Right forelimb (tissue), 1 donor: ENCODE measurements at places on chromosomes 3 and 15.

- DNase-seq = no peak
Observed at GRCh38 chr3:14425581-14426304, 23.3 kb downstream of the SLC6A6 start.

DNA sequence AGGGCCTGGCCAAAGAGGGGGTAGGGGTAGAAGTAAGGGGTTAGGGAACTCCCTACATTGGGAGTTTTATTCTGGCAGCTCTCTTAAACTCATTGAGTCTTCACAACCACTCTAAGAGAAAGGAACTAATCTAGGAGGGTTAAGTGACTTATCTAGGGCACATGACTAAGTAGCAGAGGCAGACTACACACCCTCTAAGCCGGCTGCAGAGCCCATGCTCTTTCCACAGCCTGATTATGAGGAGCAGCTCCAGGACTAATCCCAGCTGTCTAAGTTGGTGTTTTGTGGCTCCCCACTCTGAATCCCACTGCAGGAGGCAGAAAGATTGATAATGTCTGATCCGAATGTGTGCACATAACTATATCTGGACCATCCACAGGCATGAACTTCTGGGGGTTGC is 374.6 kb downstream of the EPHB1 start:
- no peak for DNase-seq

GRCh38 chr15:60340207-60340921 is 57.4 kb downstream of the ANXA2 start:
- DNase-seq = no peak

- DNase-seq = no peak
Observed at GRCh38 chr3:189195302-189195701, 23.5 kb downstream of the TPRG1 start.

GRCh38 chr3:41448396-41448795 is 249.1 kb downstream of the CTNNB1 start:
- DNase-seq = no peak

GRCh38 chr3:50604628-50605588 is 6.7 kb downstream of the CISH start:
- DNase-seq = no peak

DNA sequence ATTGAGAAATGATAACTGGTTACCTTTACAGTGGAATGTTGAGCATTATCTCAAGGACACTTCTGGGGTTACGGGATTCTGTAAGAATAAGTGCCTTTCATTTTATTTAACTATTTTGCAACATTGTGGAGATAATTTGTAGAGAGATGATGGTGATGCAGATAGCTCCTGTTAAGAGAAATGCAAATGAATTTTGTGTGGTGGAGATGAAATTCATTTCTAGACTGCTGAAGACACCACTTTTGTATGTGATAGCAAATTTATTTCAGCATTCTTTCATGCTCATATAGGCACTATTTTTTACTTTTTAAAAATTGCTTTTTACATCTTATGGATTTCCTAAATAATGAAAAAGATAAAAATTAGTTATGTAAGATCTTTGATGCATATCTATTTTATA is 463.3 kb upstream of the CBLB start:
- no peak for DNase-seq

DNA sequence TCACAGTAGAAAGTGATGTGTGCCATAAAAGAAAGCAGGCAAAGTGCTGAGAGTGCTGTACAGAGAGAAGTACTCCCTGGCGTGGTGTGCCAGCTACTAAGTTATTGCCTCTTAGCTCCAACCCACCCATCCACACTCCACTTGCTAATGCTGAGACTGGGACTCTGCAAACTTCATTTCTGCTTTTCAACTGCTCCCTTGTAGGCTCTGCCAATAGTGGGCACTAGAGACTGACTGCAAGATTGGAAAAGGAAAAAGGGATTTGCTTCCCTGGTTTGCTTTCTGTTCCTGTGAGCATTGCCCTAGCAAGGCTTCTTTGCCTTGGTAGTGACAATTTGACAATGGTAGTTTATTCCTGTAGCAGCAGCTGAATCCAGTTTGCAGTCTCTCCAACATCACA is 56.5 kb upstream of the TMEM108 start:
- no peak for DNase-seq

DNA sequence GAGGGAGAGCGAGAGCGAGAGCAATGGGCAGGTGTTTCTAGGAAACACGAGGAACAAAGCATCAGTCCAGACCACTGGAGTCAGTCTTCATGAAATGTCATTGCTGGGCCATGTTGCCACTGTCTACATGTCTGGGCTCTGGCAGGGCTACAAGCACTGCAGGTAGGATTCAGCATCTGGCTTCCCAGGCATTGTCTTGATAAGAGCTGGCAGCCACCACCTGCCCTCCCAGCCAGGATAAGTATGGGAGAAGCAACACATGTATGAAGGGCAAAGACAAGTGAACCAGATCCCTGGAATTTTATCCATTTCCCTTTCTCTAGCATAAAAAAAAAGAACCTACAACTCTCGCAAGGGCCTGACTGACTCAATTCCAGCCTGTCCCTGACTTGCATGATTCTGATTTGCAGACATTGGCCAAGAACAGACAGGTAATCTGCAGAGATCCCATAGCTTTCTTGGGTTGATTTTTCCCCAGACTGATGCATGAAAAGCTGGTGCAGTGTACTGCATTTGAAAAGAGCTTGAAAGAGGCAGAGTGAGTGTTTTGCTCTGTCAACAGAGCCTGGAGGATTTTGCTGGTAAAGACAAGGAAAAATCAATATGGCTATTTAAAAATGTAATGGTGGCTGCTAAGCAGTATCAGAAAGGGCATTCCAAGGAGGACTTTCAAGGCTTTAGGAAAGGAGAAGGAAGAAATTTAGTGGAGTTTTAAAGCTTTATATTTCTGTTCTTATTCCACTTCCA is 157.2 kb upstream of the MYRIP start:
- no peak for DNase-seq
